ENCODE measurements at places on chromosomes 12 and 14.

DNA sequence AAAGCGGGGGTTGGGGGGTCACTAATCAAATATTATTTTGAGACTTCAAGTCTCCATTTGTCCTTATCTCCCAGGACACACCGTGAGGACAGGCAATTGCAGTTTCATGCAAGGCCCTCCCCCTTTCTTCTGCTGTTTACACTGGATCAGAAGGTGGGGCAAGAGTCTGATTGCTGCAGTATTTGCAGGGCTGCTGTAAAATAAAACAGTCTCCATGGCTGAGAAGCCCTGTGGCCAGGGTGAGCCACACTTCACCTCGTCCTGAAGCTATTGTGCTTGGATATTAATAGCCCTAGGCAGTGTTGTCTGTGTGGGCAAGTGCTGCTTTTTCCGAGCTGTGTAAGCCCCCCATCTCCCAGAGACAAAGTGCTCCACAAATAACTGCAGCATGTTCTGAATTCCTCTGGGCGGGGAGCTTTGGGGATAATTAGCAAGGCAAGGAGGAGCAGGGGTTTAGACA, 187.4 kb upstream of the NTF3 start:
- DNase-seq: no peak

DNA sequence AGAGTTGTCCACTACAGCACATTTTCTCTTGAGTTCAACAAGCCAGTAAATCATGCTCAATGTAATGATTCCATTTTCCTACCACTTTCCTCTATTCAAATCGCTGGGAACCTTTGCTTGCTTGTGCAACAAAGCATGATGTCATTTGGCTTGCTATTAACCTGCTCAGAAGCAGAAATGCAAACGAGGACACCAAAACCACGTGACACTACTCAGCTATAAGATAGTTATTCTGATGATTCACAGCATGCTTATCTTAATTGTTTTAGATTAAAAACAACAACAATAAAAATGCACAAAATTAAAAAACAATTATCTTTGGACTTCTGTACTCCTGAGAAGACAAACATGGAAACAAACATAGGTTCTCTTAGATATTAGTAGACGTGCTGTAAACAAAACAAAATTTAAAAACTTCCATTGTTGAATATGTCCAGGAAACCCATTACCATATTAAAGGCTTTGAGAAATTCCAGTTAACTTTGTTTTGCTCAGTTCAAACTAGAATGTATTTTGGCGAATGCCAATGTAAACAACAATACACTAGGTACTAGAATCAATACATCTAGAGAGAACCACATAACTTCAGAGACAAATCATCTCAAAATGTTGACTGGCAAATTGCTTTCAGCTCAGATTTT, 77.5 kb upstream of the KRAS start:
- DNase-seq: no peak

GRCh38 chr12:131747276-131748177, 36.6 kb downstream of the SFSWAP start:
- DNase-seq: no peak

DNA sequence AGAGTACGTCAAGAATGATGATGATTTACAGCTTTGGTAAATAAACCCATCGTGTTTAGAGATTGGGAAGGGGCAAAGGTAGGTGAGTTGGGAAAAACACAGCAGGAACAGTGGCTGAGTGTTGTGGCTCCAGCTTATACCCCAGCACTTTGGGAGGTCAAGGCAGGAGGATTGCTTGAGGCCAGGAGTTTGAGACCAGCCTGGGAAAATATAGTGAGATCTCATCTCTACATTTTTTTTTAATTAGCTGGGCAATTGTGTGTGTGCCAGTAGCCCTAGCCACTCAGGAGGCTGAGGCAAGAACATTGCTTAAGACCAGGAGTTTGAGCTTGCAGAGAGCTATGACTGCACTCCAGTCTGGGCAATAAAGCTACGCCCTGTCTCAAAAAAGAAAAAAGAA, 77.1 kb downstream of the RASSF9 start:
- no peak for DNase-seq

GRCh38 chr12:86772696-86773095, 516.5 kb upstream of the MGAT4C start:
- no peak for DNase-seq

- no peak for DNase-seq
These were observed 49.0 kb downstream of the GALNT9 start for GRCh38 chr12:132280406-132280805.

- DNase-seq: no peak
These were observed 46.3 kb downstream of the PTPRQ start for GRCh38 chr12:80490329-80490728.

GRCh38 chr14:27668531-27668930, 1070.7 kb upstream of the NOVA1 start:
- no peak for DNase-seq
